Activated CD4-positive, alpha-beta T cell treated with anti-CD3 and anti-CD28 coated beads, Interleukin-2, Interleukin-6, amounts not matched to agents 100 ng/mL and 50 ng/mL, durations not matched to agents 16 hours and 8 hours (primary cell): ENCODE measurements at places on chromosomes 5 and 9.

GRCh38 chr5:110751902-110752762 lies 13.3 kb downstream of the SLC25A46 start:
- peak; percentile 87 for DNase-seq

DNA sequence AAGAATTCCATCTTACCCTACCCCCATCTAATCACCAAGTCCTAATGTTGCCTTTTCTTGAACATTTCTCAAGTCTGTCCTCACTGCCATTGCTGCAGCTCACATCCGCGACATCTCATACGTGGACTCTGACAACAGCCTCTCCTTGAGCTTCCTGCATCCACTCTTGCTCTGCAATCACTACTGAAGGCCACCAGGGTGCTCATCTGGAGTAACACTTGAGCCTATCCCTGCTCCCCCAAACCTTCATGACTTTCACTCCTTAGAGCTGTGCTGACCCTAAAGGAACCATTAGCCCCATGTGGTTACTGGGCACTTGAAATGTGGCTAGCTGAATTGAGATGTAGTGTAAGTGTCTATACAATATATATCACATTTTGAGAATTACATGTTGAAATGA lies 46.4 kb upstream of the CTXN3 start:
- DNase-seq, result no peak

DNA sequence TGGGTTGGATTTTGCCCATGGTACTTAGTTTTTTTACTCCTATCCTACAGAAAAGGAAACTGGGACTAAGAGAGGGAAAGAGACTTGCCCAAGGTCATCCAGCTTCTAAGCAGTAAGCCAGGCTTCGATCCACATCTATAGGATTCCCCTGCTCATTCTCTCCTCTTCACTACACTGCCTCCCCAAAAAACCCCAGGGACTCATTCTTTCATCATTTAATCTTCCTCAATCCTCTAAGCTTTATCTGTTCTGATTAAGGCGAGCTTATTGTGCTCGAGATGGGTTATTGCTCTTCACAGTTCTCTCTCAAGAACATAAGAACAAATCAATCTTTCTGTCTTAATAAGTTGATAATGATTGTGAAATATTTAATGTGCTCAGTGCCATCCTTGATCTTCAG lies 511.1 kb upstream of the BRINP1 start:
- no peak for DNase-seq

GRCh38 chr5:36366883-36367282 lies 65.2 kb upstream of the RANBP3L start:
- DNase-seq, result no peak

DNA sequence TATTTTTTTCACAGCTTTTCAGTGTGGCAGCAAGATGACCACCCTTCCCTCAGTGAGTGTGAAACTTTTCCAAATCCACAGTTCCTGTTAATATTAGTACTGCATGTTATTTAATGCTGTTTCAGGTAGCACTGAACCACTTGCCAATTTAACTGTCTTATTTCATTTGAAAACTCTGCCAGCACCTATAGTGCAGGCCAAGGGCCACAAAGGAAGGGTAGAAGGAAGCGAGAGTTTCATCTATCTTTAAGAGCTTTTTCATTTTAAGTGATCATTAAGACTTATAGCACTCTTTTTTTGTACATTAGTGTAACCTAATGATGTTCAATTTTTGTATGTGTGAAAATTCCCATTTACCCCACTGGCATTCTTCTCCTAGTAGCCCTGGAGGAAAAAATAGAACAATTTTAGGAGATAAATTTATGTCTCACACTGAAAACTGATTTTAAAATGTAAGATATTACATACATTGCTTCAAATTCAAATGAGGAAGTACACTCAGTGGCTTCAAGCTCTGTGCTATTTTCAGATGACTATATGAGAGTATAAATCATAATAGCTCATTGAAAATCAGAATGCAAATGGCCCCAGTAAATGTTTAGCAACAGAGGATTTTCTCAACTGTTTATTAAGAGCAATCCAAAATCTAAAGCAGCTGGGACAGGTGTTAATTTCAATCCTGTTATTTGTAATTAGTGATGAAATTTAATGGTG lies 820.5 kb downstream of the PTPRD start:
- DNase-seq, result no peak

DNA sequence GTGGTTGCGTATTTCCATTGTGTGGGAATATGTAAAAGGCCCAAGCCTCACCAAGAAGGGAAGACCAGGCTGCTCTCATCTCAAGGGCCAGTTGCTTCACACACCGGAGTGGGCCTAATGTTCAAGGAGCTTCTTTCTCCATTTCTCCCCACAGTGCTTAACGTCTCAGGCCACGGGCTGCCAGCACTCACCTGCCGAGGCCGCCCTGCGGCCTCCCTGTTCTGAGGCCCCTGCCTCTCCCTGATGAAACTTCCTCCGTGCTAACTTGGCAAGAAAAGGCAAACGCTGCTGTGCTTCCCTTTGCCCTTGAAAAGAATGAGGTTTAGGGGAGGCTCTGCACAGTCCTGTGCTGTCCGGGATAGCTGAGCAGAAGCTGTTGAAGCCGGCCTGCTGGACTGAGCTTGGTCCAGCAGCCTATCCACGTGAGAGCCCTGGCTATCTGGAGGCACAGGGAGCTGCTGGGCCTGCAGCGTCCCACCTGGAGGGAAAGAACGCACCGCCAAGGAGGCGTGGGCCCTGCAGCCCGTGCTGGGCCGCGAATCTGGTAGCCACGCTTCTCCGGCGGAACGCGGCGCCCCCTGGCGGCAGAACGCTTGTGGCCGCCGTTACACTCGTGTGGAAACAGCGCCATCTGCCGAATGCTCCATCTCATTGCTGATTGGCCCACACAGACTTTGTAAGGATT lies 73.5 kb upstream of the PRSS3 start:
- peak; percentile 90 for DNase-seq

DNA sequence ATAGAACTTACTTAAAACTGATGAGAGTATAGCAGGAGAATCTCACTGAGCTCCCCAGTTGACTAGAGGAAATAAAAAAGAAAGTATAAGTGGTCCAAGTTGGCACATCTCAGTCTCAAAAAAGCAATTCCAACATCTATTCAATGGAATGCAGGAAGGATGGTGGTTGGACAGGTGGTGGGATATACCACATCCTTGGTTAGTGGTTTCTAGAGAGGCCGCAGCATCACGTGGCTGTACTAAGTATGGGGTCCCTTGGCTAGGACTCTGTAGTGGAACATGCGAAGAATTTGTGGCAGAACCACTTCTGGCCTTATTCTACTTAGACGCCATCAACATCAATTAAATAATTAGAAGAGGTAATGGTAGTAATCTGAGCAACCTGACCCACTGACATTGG lies 232.4 kb downstream of the SAXO1 start:
- no peak for DNase-seq

GRCh38 chr9:18256568-18256967 lies 217.4 kb upstream of the ADAMTSL1 start:
- DNase-seq, result no peak

DNA sequence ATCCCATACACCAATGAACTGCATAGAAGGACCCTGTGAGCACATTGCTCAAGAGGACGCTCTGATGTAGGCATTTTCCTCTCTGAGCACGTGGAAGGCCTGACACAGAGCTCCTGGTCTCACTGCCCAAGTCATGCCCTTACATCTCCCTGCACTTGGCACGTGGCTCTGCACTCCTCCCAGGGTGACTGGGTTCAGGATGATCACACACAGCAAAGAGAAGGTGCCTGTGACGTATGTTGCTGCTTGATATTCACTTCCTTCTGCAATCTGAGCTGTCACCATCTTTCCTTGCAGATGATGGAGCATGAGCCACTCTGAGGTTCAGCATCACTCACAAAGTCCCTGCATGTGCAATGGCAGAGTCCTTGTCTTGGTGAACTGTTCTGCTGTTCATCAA lies 125.2 kb downstream of the FSTL4 start:
- DNase-seq, result no peak

DNA sequence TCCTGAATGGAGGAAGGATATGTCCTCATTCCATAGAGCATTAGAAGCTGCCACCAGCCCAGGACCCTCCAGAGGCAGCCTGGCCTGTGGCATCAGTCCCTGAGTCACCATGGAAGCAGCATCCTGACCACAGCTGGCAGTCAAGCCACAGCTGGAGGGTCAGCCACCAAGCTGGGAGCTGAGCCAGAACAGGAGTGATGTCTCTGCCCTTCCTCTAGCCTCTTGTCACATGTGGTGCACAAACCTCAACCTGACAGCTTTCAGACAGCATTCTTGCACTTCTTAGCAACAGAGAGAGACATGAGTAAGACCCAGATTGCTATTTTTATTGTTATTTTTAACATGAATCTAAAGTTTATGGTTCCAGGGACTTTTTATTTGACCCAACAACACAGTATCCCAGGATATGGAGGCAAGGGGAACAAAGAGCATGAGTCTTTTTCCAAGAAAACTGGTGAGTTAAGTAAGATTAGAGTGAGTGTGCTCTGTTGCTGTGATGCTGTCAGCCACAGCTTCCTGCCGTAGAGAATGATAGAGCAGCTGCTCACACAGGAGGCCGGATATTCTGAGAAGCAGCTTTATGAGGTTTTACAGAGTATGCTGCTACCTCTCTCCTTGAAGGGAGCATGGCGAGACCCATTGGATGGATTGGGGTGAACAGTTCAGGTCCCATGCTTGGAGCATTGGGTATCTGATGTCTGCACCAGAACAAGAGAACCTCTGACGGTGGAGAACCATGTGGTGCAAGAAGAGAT lies 13.0 kb upstream of the CYFIP2 start:
- peak; percentile 88 for DNase-seq

GRCh38 chr5:58181578-58182286 lies 278.2 kb downstream of the PLK2 start:
- no peak for DNase-seq

- DNase-seq, result no peak
Observed at GRCh38 chr9:111928359-111928720, 31.7 kb downstream of the UGCG start.

DNA sequence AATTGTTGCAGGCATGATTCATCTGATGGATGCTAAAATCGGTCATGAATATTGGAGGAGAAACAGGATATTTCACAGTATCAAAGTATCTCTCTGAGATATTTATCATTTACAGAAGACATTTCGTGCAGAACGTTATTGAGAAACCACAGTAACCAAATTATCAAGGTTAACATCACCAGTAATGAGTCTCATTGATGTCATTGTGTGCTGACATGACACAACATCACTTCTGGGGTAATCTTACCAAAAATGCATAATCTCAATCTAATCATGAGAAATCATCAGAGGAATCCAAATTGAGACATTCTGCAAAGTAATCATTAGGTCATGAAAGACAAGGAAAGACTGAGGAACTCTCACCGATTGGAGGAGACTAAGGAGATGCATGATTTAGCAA lies 42.7 kb downstream of the C5orf22 start:
- no peak for DNase-seq

DNA sequence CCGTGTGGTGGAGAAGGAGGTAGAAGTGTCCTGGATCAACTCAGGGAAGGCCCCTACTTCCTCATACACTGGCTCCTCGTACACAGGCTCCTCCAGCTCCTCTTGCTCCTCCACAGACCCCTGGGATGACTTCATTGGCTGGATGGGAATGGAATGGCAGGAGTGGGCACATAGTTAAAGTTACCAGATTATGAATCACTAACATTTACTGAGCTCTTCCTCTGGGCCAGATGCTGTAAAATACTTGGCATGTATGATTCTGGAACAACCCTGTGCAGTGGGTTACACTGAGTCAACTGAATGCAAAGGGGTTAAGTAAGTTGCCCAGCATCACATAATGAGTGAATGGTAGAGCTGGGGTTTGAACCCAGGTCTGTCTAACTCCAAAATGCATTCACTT lies 3.1 kb upstream of the FCHSD1 start:
- no peak for DNase-seq

GRCh38 chr9:106886111-106887046 lies 23.4 kb downstream of the ZNF462 start:
- no peak for DNase-seq

DNA sequence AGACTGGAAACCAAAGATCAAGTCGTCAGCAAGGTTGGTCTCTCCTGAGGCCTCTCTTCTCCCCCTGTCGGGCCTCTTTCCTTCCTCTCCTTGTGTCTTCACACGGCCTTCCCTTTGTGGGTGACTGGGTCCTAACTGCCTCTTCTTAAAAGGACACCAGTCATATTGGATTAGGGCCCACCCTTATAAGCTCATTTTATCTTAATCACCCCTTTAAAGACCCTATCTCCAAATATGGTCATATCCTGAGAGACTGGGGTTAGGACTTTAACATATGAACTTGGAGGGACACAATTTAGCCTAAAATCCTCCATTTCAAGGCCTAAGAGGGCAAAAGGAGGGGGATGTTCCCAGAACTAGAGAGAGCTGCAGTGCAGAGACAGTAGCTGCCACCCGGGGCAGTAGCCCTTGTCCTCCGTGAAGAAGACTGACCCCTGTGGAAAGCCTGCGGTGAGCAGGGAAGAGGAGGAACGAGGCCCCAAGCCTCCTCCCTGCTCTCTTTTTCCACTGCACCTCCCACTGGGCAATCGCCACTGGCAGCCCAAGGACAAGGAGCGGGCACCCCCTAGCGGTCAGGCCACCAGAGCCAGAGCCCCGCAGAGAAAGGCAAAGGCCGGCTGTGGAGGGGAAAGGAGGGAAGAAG lies 34.9 kb downstream of the CFAP90 start:
- DNase-seq, result peak; percentile 78

DNA sequence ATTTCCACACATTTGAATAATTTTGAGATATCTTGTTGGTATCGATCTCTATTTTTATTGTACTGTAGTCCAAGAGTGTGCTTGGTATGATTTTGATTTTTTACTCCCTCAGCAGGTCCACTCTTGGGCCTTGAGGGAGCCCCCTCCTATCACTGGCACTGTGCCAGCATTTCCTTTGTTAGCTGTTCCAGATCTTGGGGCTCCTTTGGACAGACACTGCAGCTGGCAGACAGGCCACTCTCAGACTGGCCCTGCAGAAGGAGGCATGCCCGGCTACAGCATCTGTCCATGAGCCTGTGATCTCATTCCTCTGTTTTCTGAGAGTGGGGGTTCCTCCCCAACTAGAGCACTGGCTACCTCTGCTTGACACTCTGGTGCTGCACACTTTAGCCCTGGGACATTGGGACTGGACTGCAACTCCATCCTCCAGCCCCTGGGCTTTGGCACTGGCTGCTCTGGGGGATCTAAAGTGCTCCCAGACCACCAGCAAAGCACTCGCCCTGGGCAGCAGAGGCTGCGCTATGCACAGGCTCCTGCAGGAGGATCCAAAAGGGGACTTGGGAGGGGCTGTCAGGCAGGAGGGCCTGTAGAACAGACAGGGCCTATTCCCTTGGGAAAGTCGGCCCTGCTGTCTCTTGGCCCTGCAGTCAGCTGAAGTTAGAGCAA lies 271.3 kb upstream of the DMAC1 start:
- no peak for DNase-seq

DNA sequence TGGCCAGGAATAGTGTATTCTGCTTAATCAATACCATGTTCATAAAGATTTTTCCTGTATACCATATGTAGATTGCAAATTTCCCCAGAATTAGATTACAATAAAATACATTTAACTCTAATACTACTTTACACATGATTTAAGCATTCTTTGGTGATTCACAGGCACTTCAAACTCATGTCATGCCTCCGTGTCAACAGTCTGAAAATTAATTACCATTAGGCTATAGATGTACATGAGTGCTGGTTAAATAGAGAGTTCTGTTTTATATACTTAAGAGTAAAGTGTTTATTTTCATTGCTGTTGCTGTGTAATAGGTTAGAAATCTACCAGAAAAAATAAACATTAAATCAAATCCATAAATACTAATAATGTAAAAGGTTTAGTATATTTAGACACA lies 159.8 kb downstream of the ZSWIM6 start:
- DNase-seq, result no peak
